ENCODE measurements at places on chromosomes 12 and 14.

DNA sequence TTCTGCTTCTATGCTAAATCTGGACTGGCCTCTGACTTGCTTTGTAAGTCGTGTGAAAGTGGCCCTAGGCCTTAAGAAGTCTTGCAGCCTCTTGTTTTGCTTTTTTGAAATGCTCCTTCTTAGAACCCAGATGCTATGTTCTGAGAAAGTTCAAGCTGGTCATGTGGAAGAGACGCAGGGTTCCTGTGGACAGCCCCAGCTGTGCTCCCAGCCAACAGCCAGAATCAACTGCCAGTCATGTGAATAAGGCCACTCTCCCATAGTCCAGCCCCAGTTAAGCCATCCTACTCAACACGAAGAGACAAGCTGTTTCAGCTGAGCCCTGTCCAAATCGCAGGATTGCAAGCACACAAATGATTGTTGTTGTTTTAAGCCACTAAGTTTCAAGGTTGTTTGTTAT, 37.3 kb upstream of the TBPL2 start:
- DNase-seq: no peak

- DNase-seq: no peak
Observed at GRCh38 chr12:129558036-129558435, 345.8 kb downstream of the TMEM132D start.

- DNase-seq: no peak
Observed at GRCh38 chr12:120196363-120196762, 1.8 kb upstream of the GCN1 start.

- DNase-seq: no peak
Observed at GRCh38 chr12:99861731-99862130, 123.0 kb downstream of the ANKS1B start.

GRCh38 chr14:103544388-103545218, 15.6 kb downstream of the TRMT61A start:
- no peak for DNase-seq

GRCh38 chr14:57831981-57832380, 33.9 kb downstream of the SLC35F4 start:
- no peak for DNase-seq

Data from vagina (tissue), 2 donors.